ENCODE measurements at places on chromosomes 6 and 20. TPM values are rescaled to one million over a fixed set of nuclear protein-coding genes. Genes with fewer than 3 reads are reported as not detected.

The HMGCLL1 gene
- total RNA-seq, result not detected

The MANEA gene
- 23.0 TPM for total RNA-seq

The PBOV1 gene
- total RNA-seq, result not detected

The ACAT2 gene
- total RNA-seq, result 65.6 TPM

The MSH5 gene
- 51.5 TPM for total RNA-seq

The BTNL2 gene
- total RNA-seq, result not detected

The SEL1L2 gene
- total RNA-seq, result not detected

The FILIP1 gene
- total RNA-seq, result not detected

The CCN6 gene
- not detected for total RNA-seq

The ENPP4 gene
- total RNA-seq, result 6.8 TPM

The PRL gene
- not detected for total RNA-seq

The C6orf62 gene
- 123 TPM for total RNA-seq

The FLRT3 gene
- not detected for total RNA-seq

The SRSF3 gene
- 393 TPM for total RNA-seq

The HLA-DRB5 gene
- 80.1 TPM for total RNA-seq

The KHDC1L gene
- not detected for total RNA-seq

The SIRPG gene
- 70.7 TPM for total RNA-seq

The TRIM31 gene
- total RNA-seq, result not detected
